Chondrocyte (in vitro differentiated cells): ENCODE measurements at places on chromosomes 6 and 20.

DNA sequence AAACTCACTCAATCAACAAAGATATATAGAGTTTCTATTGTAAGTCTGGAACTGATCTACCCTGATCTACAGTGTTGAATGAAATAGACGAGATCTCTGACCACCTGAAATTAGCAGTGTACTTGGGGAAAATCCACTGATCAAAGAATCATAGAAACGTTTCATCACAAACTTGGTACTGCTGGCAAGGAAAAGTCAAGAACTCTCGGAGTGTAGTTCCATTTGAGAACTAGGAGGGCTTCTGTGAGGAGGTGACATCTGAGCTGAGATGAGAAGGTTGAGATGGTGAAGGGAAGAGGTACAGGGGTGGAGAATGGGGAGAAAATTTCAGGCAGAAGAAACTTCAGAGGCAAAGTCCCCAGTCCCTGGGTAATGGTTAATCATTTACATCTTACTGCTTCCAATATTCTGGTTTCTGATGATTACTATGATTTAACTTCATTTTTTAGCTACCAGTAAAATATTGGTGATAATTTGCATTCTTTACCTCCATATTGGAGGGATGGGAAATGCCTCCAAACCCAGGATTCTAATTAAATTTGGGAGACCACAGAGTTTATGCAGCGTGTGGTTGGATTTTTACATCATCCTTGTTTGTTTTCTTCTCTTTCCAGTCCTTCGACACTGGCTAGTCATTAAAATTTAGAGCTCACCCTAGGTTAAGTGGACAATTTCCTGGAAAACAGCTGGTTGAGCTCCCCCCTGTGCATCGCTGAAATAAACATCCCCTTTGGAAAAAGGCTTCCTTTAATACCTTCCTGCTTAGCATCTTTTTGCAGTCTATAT, 191.9 kb downstream of the BCAS1 start:
- DNase-seq, result no peak

DNA sequence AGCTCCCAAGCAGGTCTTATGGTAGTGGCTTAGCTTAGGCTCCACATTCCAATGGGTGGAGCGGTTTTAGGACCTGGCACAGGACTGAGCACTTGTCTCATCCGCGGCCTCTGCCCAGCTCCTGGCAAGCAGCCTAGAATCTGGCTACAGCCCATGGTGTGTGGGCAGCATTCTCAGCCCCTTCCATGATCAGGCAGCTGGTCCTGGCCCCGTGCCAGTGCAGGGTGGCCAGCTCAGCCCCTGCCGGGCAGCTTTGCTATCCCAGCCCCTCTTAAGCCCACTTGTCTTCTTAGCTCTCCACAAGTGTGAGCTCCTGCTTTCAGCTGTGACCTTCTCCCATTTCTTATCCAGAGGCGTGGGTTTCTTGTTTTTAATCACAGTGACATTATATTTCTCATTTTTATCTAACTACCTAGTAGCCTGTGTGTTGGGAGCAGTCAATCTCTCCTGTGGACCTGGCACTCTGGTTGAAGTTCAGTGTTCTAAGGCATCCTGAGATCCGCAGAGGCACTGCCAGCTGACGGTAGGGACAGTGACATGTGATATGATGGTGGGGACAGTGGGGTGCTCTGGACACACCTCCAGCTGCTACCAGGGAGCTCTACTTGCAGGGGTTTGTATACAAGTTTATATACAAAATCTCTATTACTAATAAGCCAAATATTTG, 119.9 kb upstream of the PRND start:
- DNase-seq, result no peak

GRCh38 chr6:11002176-11002575, 41.9 kb downstream of the ELOVL2 start:
- DNase-seq, result no peak

GRCh38 chr20:49904440-49905214, 10.7 kb downstream of the SPATA2 start:
- peak; percentile 53 for DNase-seq

- DNase-seq, result no peak
Measured at GRCh38 chr20:55057779-55058415, 582.5 kb downstream of the DOK5 start.

DNA sequence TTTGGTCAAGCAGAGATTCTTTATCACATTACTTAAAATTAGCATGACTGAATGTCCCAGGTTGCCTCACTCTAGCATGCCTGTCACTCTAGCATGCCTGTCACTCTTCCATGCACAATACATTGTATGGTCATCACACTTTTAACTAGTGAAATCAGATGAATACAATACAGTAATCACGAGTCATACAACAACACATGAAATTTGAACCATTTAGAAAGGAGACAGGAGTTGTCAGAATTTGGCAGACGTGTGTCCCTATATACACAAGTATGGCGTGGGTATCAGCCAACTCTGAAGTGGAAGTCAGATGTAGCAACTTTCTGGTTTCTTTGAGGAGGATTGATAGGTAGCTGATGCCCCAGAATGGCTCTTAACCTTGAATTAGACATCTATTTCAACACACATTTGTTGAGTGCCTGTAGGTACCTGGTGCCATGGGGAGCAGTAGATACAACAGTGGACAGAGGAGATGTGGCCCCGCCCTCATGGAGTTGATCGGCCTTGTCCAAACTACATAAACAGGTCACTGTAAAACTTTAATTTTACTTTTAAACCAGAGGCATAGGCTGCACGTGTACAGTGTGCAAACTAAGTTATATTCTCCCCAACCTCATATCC, 116.1 kb upstream of the TIAM2 start:
- no peak for DNase-seq

GRCh38 chr6:56549014-56549413, 93.7 kb downstream of the DST start:
- DNase-seq, result no peak

GRCh38 chr6:45827952-45828530, 187.6 kb downstream of the CLIC5 start:
- DNase-seq, result no peak

- DNase-seq, result no peak
Measured at GRCh38 chr6:13063300-13063918, 264.9 kb downstream of the TBC1D7 start.

GRCh38 chr6:167475947-167476346, 151.1 kb downstream of the TTLL2 start:
- DNase-seq, result no peak

DNA sequence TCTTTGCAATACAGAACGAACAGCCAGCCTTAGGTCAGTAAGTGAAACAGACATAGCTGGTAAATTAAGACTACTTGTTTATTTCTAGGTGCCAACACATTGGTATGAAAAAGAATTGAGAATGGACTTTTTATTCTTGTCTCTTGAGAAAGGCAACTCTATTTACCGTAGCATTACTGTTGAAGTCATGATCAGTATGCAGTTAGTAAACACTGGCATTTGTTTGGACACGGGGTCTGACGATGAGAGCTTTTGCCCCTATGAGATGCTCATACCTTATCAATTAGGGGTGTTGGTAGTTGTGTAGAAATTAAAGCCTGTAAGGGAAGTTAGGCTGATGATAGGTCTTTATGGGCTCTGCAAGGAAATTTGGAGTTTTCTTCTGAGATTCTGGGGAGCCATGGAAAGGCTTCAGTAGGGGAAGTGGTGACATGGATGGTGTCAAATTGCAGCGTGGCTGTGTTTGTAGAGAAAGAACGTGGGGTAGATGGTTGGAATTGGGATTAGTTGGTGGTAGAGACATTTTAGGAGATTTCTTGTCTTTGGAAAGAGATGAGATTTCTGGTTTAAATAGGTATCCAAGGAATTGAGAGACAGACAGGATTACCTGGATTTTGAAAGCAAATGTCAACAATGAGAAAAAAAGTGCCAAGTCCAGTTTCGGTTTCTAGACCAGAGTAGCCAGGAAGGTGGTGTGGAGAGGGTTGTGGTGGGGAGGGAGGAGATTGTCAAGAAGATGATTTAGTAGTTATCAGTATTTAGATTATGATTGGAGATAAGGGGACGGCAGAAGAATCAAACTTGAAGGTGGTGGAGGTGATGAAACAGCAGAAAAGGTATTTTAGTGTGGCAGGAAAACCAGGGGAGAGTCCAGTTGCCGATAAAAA, 116.6 kb downstream of the JARID2 start:
- DNase-seq, result no peak

GRCh38 chr6:41939848-41940758, 1.5 kb downstream of the CCND3 start:
- DNase-seq, result no peak

GRCh38 chr6:167676000-167676665, 150.6 kb upstream of the AFDN start:
- peak; percentile 37 for DNase-seq

GRCh38 chr6:133893946-133894345, 5.0 kb downstream of the TCF21 start:
- DNase-seq, result no peak

- DNase-seq, result no peak
Measured at GRCh38 chr20:20894753-20895152, 182.3 kb upstream of the RALGAPA2 start.

- no peak for DNase-seq
Measured at GRCh38 chr6:15447546-15448267, 201.8 kb downstream of the JARID2 start.

GRCh38 chr6:48255094-48255493, 144.1 kb upstream of the PTCHD4 start:
- DNase-seq, result no peak

GRCh38 chr6:89375427-89376267, 23.1 kb upstream of the UBE2J1 start:
- no peak for DNase-seq

GRCh38 chr6:16201706-16202105, 36.7 kb upstream of the GMPR start:
- no peak for DNase-seq

DNA sequence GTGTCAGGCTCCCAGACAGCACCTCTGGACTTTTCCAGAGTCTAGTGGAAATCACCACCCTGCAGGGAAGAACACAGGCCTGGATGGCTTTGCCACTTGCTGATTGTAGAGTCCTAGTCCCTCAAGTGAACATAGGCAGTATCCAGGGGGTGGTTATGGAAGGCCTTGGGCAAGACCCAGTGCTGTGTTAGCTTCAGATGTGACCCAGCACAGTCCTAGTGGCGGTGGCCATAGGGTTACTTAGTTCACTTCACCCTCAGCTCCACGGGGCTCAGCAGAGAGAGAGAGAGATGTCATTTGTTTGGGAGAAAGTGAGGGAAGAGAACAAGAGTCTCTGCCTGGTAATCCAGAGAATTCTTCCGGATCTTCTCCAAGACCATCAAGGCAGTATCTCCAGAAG, 37.3 kb downstream of the RNF146 start:
- no peak for DNase-seq

- DNase-seq, result no peak
Measured at GRCh38 chr6:39207416-39208222, 21.7 kb downstream of the KCNK5 start.

DNA sequence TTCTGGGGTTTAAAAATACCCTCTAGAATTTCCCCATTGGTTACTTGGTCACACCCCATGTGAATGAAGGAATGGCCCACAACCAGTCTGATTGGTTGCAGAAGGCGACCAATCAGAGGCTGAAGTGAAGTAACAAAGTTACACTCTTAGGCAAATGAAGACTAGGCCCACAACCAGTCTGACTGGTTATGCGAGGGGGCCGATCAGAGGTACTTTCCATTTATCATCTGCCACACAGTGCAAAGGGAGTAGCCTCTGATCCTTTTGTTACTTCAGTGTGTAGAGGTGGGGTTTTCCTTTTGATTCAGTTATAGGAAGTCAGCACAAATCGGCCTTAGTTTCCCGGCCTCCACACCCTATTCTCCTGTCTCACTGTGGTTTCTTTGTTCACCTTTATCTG, 61.2 kb upstream of the SGK1 start:
- no peak for DNase-seq

GRCh38 chr6:106561686-106562405, 67.5 kb downstream of the RTN4IP1 start:
- no peak for DNase-seq

DNA sequence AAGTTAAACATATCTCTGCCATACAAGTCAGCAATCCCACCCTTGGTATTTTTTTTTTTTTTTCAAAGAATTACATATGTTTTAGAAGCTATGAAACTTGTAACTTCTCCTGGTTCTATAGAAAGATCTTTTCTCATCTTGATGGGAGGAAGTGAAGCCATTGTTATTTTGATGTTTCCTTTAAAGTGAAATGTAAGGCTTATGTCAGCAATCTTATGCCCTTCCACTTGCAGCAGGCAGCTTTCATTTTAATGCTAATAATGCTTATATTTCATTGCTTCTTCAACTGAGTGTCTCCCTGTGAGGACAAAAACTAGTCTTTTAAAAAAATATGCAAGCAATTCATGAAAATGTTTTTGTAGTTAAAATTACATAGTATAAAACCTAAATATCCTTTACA, 1614.7 kb downstream of the KHDRBS2 start:
- DNase-seq, result no peak

DNA sequence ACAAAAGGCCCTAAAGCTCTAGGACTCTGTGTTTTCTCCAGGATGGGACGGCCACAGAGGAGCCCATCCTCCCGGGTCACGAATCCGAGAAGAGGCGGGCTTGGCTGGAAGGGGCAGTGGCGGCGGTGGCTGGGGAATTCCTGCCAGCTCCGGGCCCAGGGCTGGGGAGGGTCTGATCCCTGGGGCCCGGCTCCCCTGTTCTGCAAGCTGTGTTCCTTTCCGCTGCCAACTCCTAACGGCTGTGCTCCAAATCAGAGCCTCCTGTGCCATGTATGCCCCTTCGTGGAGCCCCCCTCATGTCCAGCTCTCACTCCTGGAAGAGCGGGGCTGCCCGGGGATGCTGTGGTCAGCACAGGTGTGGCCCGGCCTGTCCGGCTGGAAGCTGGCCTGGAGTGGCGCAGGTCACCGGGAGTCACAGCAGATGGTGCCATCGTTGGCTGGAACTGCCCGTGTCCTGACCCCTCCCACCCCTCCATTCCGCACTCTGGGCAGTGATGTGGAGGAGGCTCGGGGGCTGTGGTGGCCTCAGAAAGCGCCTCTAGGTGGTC, 88.2 kb upstream of the MPC1 start:
- DNase-seq, result no peak

DNA sequence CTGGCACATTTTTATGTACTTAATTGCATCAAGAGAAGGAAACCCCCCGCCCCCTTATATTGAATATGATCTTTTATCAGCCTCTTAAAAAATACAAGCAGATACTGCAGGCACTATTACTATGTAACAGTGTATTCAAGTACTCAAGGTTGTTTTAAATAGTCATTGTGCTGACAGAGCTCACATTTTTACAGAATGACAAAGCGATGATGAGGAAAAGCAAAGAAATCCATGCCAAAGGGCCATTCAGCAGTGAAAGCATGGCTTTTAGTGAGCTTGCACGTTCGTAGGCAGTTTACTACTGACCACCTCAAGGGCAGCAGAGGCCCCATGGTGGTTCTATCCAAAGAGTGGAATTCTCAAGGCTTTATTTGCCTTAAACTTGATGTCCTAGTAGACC, 146.8 kb downstream of the RPS12 start:
- DNase-seq, result no peak

GRCh38 chr6:164502833-164503232, 806.6 kb downstream of the C6orf118 start:
- no peak for DNase-seq

DNA sequence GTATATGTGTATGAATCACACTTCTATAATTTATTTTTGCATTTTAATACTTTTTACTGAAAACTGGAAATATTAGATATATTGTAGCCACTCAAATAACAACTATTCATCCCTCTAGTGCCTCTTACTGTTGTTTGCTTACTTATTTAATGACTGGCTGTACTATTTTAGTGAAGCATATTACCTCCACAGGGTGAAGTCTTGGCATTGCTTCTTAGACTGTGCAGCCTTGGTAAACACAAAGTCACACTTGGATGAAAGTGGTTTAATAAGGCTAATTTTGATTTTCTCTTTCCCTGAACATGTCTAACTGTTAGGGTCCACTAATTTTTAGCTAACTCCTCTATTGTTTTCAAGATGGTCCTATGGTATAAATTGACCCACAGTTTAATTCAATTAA, 1043.2 kb upstream of the ADGRB3 start:
- DNase-seq, result no peak
